ENCODE measurements at places on chromosomes 11 and 22.

DNA sequence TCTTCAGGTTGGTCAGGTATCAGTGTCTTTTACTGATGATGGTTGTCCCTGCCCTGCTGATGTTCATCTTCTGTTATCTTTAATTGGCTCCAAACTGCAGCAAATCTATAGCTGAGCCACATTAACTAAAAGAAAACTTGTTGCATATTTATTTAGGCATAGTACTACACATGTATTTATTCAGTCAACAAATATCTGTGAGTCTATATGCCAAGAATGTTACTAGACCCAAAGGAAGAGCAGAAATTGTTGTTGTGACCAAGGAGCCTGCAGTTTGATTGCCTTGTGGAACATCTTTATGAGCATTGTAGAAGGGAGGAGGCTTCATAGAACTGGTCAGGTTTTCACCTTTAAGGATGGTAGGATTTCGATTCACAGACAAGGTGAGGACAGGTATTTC lies 10.1 kb downstream of the BMAL1 start:
- no peak for DNase-seq

- DNase-seq = no peak
Observed at GRCh38 chr22:43919106-43919973, 4.3 kb upstream of the PNPLA3 start.

DNA sequence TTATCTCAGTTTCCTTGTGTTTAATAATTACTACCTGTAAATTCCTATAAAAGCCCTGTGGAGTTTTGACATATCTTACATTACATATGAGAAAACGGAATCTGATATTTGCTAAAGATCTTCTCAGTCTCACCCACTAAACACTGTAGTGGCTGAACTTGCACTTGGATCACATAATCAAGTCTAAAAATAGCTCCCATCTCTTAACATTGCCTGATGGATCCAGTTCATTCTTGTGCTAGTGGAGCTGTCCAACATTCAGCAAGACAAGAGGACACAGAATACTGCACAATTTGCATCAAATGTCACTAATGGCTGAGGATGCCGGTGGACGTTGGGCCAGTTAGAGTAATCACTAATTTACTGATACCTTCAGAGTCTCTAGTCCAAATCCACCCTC lies 569.9 kb upstream of the ANO5 start:
- no peak for DNase-seq

DNA sequence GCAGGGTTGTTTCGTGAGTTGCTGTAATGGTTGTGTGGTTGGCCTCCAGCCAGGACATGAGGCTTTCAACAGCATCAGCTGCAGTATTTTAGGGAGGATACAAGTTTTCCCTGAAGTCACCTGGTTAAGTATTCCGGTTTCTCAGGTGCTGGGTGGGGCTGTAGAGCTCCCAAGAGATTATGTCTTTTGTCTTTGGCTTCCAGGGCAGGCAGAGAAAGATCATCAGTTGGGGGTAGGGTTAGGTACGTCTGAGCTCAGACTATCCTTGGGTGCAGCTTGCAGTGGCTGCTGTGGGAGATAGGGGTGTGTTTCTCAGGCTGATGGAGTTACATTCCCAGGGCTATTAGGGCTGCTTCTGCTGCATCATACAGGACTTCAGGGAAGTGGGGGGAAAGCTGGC lies 47.5 kb upstream of the MRGPRX1 start:
- no peak for DNase-seq

- DNase-seq = no peak
Observed at GRCh38 chr22:37566329-37566837, 6.1 kb downstream of the CDC42EP1 start.

DNA sequence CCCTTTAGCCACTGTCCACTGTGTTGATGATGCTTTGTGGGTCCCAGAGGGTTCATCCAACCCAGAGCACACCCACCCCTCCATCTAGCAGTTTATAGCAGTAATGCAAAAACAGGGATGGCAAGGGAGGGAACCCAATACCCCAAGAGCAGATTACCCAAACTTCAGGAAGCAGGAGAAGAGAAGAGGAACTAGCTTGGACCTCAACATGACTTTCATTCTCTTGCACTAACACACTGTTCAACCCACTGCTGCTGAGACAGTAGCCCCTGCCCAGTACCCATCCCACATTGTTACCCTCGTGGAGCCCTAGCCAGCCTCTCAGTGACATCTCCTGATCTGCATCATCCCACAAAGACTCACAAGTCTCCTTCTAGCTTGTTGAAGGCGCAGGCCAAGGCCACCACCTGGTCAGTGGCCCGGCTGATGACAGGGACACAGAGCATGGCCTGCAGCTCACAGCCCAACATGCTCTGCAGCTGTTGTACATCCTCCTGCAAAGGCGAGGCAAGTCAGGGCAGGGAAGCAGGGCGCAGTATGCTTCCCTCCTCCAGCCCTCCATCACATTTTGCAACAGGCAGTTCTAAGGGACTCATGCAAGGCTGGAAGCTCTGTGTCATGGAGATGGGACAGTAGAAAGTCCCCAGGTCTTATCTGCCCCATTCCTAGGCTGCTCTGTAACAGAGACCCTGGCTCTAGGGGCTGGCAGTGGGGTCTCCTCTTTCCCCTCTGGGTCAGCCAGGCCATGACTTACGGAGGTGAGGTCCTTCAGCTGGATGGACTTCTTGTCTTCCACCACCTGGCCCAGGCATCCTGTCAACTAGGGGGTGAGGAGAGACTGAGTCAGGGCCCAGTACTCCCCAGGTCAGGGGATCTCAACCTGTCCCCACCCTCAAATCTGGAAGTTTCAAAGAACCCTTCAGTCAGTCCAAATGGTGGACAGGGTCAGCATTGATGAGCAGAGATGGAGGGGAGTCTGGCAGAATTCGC lies 85.5 kb downstream of the PDE2A start:
- no peak for DNase-seq

DNA sequence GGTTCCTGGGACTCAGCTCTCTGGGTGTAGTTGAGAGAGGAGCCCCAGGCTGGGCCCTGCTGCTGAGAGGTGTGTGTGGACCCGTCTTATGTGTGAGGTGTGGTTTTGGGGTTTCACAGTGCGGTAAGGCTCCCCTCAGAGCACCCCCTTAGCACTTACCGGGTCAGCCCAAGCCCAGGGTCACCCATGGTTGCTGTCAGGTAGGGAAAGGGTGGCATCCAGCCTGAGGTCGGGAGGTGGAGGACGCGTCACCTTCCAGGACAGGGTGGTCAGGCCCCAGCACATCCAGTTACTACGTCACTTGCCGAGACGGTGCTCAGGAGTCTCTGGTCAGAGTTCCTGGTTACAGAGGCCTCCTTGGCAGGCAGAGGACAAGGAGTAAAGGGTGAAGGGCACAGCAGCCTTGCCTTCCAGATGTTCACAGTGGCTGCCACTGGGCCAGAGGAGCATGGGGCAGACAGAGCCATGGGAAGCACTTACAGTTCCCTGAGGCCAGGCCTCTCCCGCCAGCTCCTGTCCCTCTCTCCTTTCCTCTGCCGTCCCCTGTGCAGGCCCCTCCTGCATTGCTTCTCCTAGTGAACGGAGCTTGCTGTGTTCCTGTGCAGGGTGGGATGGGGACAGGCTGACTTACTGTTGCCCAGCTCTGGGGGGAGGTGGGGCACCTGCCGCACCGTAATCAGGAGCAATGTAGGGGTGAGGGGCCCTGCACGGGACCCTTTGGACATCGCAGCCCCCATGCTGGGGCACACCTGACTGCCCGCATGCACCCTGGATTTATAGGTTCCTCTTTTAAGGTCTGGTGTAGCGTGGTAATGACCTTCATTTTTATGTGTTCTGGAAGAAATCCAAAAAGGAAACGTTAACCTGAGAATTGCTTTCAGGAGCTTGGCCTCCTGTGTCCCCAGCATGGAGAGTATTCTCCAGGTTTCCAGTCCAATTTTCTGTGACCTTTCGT lies 285.9 kb downstream of the TBC1D22A start:
- no peak for DNase-seq

DNA sequence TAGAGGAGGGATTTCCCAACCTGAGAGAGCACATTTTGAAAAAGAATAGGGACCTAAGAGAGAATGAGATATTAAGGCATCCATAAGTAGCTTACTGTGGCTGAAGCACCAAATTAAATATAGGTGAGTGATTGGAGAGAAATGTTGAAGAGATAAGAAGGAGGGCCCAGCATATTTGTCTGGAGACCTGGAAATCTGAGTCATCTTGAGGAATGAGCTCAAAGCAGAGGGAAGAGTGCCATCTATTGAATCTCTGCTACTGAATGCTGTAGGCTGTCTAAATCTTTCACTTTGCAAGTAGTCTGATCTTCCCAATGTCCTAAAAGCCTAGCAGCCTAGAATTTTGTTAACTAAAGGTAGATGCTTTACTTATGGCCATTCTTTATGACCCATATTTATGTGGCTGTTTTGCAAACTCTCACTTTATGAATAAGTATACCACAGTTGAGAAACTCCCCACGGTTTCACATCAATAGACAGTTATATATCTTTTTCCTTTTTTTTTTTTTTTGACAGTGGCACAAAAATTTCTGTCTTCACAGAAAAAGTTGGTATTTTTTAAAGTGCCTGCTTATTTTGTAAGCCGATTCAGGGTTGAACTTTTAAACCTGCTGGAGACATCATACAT lies 2093.5 kb downstream of the LRRC4C start:
- no peak for DNase-seq

- no peak for DNase-seq
Observed at GRCh38 chr22:32815943-32816342, 14.4 kb downstream of the TIMP3 start.
